ENCODE measurements at places on chromosomes 7 and 10.

- peak; percentile 90 for DNase-seq
Observed at GRCh38 chr7:116524609-116525297, at the start of gene CAV1. Gene CAV1 (plus strand): TSS chr7:116525036. CDS start chr7:116525063, 27 bp downstream.

- DNase-seq: no peak
Observed at GRCh38 chr10:99527526-99528493, 4.9 kb upstream of the NKX2-3 start.

GRCh38 chr10:113646336-113647201 is 17.3 kb downstream of the NRAP start:
- no peak for DNase-seq

DNA sequence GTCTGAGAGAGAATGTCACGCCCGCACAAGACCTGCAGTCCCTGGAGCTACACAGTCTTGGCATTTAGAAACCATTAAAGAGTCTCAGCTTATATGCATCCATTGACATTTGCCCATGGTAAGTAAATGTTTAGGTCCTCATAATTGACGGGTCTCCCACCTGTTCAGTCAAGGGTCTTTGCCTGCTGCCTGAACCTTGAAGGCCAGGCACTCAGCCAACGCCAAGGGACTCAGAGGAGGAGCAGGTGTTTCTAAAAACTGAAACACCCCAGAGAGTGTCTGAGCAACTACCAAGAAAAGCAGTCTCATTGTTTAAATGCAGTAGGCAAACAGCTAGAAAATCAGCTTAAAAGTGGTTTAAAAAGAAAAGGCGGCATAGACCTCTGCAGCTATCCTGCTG is 264.7 kb upstream of the AKR1E2 start:
- no peak for DNase-seq
